Vagina (tissue), 2 donors: ENCODE measurements at places on chromosomes 13 and 19.

GRCh38 chr19:42512743-42513304 lies 15.5 kb downstream of the CEACAM1 start:
- no peak for DNase-seq

DNA sequence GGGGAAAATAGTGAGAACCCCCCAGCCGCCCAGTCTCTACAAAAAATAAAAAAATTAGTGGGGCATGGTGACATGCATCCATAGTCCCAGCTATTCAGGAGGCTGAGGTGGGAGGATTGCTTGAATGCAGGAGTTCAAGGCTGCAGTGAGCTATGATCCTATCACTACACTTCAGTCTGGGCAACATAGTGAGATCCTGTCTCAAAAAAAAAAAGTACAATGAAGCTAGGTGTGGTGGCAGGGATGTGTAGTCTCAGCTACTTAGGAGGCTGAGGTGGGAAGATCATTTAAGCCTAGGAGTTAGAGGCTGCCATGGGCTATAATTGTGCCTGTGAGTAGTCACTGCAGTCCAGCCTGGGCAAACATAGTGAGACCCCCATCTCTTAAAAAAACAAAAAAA lies 8.9 kb downstream of the PCCA start:
- DNase-seq = no peak

DNA sequence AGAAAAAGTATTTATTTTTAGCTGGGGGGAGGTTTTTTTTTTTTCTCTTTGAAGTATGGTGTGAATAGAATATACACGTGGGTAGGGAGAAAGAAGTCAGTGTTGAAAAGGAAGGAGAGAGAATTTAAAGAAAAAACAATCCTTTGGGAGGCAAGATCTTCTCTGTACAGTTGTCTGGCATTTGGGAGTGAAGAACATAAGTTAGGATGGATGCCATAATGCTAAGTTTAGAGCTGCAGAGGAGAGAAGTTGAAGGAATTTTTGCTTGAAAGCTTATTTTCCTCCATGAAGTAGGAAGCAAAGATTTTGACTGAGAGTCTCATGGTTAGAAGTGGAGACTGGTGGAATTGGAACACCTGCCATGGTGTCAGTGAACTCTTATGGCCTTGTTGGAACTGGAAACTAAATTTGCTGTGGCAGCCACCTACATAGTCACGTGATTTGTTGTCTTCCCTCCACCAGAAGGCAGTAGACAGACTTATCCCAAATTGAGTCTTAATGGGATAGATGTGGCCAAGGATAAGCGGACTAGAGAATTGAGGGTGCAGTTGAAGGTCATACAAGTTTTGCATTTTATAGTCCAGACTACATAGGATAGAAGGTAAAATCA lies 22.0 kb downstream of the NDFIP2 start:
- no peak for DNase-seq

GRCh38 chr13:72662548-72662947 lies 64.9 kb downstream of the MZT1 start:
- DNase-seq = no peak

DNA sequence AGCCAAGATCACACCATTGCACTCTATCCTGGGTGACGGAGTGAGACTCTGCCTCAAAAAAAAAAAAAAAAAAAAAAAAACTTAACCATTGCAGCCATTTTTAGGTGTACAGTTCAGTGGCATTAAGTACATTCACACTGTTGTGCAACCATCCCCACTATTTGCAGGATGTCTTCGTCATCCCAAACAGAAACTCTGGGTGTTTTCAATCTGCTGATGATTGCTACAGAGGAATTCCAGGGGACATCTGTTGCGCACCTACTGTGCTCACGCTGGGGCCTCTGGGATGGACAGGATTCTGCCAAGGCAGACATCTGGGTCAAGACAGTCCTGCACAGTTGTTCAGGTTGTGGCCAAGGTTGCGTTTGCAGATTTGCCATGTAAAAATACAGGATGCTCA lies 2.4 kb upstream of the APOC4 start:
- DNase-seq = no peak

DNA sequence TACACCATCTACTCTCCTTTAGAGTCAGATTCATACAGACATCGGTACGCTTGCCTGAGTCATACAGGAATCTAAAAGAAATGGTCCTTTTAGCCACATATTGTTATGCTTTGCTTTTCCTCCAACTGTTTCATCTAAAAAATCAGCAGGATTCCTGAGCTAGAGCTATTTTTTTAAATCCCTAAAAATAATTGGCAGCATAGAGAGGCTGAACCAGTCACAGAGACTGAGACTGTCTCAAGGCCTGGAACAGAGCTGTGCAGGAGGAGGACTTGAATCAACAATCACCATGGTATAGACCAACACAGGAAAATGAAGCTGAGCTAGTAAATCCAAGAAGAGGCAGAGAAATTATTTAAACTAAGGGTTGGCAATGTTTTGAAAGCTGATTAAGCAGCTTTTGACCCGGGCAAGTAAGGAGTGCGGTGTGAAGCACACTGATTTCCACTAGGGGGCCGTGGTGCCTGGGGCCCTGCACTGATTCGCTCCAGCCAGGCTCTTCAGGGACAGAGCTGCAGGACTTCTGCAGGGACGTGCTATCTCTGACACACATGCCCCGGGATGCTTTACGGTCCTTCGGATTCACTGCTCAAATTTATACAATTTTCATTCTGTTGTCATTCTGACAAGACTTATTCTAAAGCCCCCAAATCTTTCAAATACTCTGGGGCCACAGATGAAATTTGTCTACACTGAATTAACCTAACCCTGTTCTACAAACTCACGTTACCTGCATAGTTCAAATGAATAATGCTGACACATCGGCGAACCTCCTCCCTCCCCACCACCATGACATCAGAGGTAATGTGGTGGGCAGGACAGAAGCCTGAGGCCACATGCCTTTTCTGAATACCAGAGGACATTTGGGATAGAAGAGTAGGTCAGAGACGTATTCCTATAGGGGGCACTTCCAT lies 87.6 kb upstream of the SLC15A1 start:
- DNase-seq = no peak
